Activated CD4-positive, alpha-beta memory T cell treated with anti-CD3 and anti-CD28 coated beads for 36 hours (primary cell): ENCODE measurements at places on chromosomes 12 and 14. TPM values are rescaled to one million over a fixed set of nuclear protein-coding genes. Genes with fewer than 3 reads are reported as not detected.

DNA sequence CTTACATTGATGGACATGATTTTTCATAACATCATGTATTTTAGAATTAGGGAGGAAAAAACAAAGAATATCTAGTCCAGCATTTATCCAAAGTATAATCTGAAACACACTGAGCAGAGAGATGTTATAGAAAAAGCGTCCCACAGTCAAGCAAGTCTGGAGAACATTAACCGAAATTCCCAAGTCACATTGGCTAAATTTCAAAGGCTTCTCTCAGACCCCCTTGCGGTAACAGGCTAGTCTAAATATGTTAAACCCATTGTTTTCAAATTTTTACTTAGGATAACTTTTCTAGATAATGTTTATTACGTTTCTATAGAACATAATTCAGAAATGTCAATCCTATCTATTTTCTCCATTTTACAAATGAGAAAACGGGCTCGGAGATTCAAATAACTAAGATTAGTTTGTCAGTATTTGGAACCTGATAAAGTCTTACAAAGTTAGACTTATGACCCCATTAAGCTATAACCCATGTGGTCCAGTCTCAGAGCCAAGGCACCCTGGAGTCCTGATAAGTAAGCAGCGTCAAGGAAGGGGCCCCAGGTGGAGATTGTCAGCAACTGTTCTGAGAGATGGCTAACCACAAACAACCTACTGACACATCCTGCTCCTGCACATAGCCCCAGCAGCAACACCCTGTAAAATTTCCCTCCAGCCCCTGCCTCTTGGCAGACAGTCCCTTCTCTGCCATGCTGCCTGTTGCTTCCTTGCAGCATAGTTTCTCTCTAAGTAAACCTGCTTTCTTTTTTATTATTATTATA, 220.6 kb upstream of the TMEM260 start:
- H3K27me3 ChIP-seq, result no peaks in the 10 kb centered on the region
- no peak overlapping the region for H3K27ac ChIP-seq
- no peak overlapping the region for H3K4me3 ChIP-seq
- H3K4me1 ChIP-seq, result peaks cover 2% of the 10 kb centered on the region
- DNase-seq, result peak; percentile 46
- no peaks in the 10 kb centered on the region for H3K36me3 ChIP-seq

- H3K27ac ChIP-seq, result no peak overlapping the region
- H3K36me3 ChIP-seq, result no peaks in the 10 kb centered on the region
- DNase-seq, result no peak
- no peak overlapping the region for H3K4me3 ChIP-seq
- H3K27me3 ChIP-seq, result no peaks in the 10 kb centered on the region
These were observed 33.6 kb downstream of the HCAR2 start for GRCh38 chr12:122669397-122670070.

DNA sequence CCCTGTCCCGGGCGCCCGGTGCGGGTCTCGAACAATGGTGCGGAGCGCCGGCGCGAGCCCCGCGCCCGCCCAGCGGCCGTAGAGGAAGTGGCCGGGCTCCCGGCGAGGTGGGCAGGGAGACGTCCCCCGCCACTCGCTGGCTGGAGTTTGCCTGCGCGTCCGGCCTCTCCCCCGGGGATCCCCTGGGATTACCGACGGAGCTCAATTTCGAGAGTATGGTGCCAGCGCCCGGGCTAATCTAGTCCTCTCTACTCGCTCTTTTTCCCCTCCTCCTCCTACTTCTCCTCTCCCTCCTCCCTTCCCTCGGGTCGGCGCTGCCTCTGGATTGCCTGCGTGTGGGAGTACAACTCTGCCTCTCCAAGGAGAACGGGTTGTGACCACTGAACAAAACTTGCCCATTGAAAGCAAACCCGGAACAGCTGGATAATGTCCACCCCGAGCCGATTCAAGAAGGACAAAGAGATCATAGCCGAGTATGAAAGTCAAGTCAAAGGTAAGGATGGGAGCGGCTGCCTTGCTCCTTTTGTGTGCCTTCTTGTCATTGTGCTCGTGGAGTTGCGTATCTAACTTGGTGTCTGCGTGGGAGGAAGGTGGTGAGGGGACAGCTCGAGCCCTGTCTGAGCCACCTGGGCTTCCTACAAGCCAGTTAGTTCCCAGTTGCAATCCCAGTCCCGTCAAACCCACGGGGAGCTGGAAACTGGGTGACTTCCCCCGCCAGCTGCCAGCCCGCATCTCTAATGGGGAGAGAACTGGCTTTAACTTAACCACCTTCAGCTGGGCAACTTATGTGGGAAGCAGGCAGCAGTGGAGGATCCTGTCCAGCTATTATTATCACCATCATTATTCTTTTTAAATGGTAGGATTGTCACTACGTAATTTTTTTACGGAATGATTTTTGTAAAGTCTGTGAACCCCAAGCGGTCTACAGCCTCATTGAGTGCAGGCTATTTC, at the start of gene SRGAP1:
TSS of gene SRGAP1 (plus strand) at position 310 of the 951 bp plus-strand sequence. CDS start at position 427, 117 bp downstream.
- no peak within 1 kb of the TSS for H3K27ac ChIP-seq
- no peaks in the 10 kb centered on the region for H3K36me3 ChIP-seq
- DNase-seq, result no peak
- peaks cover 9% of the 10 kb centered on the region for H3K4me1 ChIP-seq

- DNase-seq, result no peak
- H3K4me1 ChIP-seq, result peaks cover 37% of the 10 kb centered on the region
- H3K36me3 ChIP-seq, result peaks cover 14% of the 10 kb centered on the region
- no peak overlapping the region for H3K4me3 ChIP-seq
These were observed 15.3 kb downstream of the YAF2 start for GRCh38 chr12:42222724-42223123.

ARMH4 gene
- total RNA-seq, result not detected

GRIN2B gene
- total RNA-seq, result not detected
